ENCODE measurements at places on chromosomes 6 and 20.

DNA sequence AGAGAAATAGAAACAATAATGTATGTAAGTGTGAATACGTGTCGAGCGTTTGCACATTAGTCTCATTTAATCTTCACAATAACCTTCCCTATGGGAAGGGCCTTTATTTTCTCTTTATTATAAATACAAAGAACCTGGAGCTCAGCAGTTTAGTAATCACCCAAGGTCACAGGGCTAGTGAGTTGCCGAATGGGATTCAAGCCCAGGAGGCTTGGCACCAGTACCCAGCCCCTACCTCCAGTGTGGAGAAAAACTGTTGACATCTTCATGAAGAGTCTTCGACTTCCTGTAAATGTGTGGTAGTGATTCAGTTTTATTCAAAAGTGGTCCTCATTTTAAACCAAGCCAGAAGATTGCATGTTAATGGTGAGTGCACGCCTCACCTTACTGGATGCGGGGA lies 162.8 kb downstream of the SCML4 start:
- DNase-seq = no peak

- DNase-seq = peak; percentile 4
Measured at GRCh38 chr6:21666201-21666691, 72.7 kb downstream of the SOX4 start.

DNA sequence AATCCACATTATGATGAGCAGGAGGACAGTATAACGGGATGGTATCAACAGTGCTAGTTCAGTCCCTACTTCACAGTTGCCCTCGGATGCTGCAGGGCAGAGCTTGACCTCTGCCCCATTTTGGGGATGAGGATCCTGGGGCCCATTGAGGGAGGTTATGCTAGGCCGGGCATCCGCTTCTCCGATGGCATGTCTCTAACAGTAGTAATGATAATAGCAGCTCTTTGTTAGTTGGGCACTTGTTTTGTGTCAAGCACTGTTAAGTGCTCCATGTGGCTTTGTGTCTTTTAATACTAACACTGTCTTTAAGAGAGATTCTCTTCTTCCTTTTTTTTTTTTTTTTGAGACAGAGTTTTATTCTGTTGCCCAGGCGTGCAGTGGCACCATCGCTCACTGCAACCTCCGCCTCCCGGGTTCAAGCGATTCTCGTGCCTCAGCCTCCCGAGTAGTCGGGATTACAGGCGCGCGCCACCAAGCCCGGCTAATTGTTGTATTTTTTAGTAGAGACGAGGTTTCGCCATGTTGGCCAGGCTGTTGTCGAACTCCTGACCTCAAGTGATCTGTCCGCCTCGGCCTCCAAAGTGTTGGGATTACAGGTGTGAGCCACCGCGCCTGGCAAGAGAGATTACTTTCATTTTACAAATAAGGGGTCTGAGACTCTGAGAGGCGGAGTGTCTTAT lies 1.1 kb downstream of the MAPRE1 start:
- DNase-seq = peak; percentile 12

GRCh38 chr6:73024598-73024997 lies 200.7 kb downstream of the KHDC1L start:
- DNase-seq = no peak

- no peak for DNase-seq
Measured at GRCh38 chr6:3139090-3139903, 18.0 kb downstream of the TUBB2A start.
